ENCODE measurements at places on chromosomes 11 and 22.

DNA sequence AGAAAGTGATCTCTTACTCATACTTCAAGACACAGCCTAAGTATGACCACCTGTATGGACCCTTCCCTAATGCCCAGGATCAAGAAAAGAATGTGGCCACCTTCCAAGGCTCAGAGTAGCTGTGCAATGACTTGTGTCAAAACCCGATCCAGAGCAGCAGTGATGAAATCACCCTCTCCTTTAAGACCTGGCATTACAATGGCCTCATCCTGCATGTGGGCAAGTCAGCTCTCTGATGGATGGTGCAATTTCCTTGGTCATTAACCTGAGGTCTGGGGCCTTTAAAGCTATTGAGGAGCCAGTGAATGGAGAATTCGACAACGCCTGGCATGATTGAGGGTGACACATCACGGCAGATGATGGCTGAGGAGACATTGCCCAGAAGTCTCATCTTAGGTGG, 9.1 kb upstream of the TUBA8 start:
- DNase-seq, result no peak

- DNase-seq, result no peak
These were observed 3.3 kb downstream of the PITPNM1 start for GRCh38 chr11:67501854-67502253.

DNA sequence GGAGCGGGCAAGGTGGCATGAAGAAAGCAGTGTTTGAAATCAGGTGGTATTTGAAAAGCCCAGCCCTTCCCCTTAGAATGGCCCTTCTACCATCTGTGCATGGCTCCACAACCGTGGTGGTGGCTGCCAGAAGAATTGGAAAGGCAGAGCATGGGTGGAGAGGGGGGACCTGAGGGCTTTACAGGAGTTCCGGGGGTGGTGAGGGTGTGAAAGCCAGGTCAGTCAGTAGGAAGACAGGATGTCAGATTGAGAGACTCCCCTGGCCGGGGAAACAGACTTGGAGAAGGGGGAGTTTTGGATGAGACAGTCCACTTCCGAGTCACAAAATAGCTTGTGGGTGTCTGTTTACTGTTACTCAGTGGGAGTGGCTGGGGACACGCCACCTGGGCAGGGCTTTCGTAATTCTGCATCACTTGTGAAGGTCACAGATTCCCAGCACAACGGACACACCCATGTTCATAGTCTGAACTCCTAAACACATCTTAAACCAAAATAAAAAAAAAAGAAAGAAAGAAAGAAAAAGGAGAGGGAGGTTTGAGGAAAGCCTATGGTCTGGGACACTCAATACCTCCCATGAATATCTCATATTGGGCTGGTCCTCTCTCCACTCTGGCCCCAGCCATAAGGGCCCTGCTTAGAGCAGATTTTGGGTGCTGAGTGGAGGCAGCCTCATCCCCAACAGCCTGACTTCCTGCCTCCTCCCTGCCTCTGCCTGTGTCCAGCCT, 24.4 kb upstream of the SMIM35 start:
- DNase-seq, result no peak

DNA sequence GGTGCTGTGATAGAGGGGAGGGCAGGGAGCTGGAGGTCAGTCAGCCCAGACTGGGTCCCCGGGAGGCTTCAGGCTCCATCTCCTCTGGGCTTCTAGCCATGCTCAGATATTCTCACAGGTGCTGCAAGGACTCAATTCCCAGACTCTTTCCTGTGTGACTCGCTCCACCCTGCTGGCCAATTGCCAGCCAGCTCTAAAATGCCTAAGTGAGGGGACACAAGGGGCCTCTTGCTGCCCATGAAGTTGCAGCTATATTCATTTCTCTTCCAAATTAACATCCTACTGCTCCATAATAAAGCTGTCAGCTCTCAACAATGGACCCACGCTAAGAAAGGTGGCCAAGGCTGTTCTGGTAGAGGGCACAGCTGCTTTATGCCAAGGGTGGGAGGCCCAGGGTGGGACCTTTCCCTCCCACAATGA, 101.5 kb downstream of the PLEKHA7 start:
- DNase-seq, result no peak

GRCh38 chr11:66287889-66288670, 863 bp downstream of the YIF1A start:
- DNase-seq, result peak; percentile 51

DNA sequence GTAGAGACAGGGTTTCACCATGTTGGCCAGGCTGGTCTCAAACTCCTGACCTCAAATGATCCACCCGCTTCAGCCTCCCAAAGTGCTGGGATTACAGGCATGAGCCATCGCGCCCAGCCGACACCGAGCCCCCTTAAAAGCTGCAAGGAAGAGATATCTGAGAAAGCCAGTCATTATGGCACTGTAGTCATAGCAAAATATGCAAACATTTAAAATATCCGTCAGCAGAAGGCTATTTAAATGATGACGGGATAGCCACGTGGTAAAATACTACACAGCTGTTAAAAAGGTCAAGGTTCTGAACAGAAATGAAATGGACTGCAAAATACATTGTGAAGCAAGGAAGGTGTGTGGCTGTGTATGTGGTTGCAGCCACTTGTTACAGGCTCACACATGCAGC, 6.4 kb upstream of the CCDC88B start:
- DNase-seq, result no peak

GRCh38 chr11:93166194-93166593, 31.6 kb downstream of the SLC36A4 start:
- no peak for DNase-seq

- DNase-seq, result no peak
These were observed 127.8 kb downstream of the CHST1 start for GRCh38 chr11:45537614-45538013.

GRCh38 chr11:113457784-113458183, 17.4 kb downstream of the DRD2 start:
- no peak for DNase-seq

GRCh38 chr11:59556917-59557348, 45.6 kb downstream of the OR4D9 start:
- no peak for DNase-seq

DNA sequence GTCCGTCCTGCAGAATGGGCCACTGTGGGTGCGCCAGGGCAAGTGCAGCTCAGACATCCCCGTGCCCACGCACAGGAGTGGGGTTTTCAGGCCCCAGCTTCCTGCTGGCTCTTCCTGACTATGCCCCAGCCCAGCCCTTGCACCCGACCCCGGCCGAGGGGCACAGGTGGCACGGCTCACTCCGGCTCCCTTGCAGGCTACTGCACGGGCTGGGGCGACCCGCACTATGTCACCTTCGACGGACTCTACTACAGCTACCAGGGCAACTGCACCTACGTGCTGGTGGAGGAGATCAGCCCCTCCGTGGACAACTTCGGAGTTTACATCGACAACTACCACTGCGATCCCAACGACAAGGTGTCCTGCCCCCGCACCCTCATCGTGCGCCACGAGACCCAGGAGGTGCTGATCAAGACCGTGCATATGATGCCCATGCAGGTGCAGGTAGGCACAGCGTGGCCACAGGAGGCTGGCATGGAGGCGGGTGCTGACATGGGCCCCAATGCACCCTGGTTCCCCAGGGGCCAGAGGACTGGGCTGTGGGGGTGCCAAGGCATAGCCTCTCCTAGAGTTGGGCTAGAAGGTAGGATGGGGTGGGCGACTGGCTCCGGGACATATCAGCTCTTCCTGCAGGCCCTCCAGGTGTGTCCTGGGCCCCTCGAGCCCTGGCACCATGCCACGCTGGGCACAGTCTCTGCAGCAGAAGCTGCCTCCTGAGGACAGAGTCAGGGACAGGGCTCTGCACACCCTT, 27.7 kb downstream of the MUC2 start:
- DNase-seq, result no peak

GRCh38 chr11:125772834-125773505, 5.7 kb downstream of the PATE2 start:
- DNase-seq, result no peak

DNA sequence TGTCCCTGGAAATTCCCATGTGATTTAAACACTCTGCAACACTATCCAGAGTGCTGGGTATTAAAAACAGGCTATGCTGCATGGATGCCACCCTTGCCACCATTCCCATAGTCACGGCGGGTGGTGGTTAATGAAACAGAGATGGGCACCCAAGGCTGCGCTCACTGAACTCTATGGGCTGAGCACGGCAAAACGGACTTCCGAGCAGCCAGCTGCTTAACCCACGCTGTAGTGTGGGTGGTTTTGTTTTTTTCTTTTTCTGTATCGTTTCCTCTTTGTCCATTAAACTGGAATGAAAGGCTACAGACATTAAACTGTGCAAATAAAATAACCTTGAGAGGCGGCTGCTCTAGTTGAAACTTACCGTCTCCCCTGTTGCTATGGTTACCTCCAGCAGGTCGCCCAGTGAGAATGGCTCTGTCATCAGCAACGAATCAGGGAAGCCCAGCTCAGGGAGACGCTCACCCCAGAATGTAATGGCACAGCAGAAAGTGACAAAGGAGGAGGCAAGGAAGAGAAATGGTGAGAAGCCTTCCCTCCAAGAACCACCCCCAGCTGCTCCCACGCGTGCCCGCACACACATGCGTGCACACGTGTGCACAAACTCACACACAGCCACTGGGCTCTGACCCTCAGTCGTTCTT, 102.1 kb downstream of the C11orf91 start:
- DNase-seq, result no peak

- no peak for DNase-seq
These were observed 788.3 kb downstream of the TBC1D22A start for GRCh38 chr22:47550524-47551430.

GRCh38 chr11:132202621-132203020, 832.2 kb downstream of the NTM start:
- DNase-seq, result no peak

- no peak for DNase-seq
These were observed 61.7 kb downstream of the CHRDL2 start for GRCh38 chr11:74669211-74670160.

GRCh38 chr11:128480066-128480465, 107.3 kb downstream of the ETS1 start:
- DNase-seq, result no peak

DNA sequence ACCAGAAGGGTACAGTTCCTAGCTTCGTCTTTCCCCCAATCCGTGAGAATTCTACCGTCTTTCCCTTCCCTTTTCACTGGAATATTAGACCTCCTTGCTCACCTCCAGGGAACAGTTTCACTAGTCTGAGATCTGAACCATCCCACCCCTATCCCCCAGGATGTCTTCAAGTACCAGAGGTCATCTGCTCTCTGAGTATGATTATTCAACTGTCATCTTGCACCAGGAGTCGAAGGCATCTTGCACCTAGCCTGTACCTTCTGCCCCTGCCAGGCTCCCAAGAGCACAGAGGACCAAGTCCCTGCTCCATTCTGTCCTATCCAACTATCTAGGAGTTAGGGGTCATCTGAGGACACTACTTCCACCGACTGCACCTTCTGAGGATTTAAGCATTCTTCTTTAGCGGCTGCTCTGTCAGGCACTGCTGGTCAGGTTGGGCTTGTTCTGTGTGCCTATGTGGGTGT, 804 bp downstream of the ACER3 start:
- DNase-seq, result no peak

- peak; percentile 90 for DNase-seq
These were observed 4.6 kb upstream of the GALR3 start for GRCh38 chr22:37818409-37819104.

GRCh38 chr22:22591348-22592299, 32.6 kb upstream of the PRAME start:
- no peak for DNase-seq

GRCh38 chr22:35350539-35351503, 30.1 kb upstream of the HMOX1 start:
- DNase-seq, result peak; percentile 94

DNA sequence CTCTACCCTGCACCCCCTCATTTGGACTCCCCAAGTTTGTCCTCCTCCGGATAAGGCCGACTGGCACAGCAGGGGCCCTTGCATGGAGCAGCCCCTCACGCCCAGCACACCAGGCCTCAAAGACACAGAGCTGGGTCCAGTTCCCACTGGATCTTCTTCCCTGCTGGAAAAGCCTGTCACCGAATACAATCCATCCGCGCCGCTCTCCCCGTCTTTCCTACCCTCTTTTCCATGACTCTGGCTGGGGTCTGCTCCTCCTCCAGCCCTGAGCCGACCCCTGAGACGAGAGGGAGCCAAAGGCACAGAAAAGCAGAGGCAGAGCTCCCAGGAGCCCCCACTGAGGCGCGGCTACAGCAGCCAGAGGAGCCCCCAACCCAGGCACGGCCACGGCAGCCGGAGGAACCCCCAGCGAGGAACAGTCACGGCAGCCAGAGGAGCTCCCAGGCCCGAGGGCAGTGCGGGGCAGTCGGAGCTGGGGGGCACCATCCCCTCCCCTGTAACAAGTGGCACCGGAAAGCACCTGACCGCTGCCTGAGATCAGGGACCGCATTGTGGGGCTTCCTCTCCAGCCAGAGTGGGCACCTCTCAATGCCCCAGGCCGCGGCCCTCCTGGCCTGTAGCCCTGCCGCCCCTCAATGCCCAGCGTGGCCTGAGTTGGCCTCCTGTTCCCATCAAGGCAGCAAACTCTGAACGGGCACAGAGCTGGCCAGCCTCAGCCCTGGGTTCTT, 12.0 kb downstream of the ALG12 start:
- DNase-seq, result no peak

- DNase-seq, result no peak
These were observed 128.1 kb downstream of the CTTN start for GRCh38 chr11:70526116-70527045.

DNA sequence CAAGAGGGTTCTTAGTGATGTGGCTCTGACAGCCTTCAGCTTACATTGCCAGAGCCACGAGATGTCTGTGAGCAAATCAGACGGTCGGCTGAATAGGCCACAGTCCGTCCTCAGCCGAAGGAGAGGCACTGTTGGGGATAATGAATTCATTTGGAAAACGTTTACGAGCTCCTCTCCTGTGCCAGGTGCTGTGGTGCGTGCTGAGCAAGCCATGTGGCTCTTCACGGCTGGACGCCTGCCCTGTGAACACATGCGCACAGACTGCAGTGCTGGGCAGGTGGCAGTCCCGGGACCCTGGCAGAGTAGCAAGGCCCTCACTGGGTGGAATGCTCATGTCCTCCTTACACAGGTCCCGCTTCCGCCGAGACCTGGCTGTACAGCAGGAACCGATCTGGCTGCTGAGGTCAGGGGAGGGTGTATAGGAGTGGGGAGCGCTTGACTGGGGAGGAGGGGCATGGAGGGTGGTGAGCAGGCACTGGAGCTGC, 6.8 kb downstream of the TBC1D22A start:
- DNase-seq, result no peak

GRCh38 chr11:12291766-12292165, 85.6 kb upstream of the PARVA start:
- peak; percentile 2 for DNase-seq

- no peak for DNase-seq
These were observed 5.0 kb upstream of the LIMK2 start for GRCh38 chr22:31206896-31207687.

GRCh38 chr22:47154621-47155081, 392.2 kb downstream of the TBC1D22A start:
- DNase-seq, result no peak

DNA sequence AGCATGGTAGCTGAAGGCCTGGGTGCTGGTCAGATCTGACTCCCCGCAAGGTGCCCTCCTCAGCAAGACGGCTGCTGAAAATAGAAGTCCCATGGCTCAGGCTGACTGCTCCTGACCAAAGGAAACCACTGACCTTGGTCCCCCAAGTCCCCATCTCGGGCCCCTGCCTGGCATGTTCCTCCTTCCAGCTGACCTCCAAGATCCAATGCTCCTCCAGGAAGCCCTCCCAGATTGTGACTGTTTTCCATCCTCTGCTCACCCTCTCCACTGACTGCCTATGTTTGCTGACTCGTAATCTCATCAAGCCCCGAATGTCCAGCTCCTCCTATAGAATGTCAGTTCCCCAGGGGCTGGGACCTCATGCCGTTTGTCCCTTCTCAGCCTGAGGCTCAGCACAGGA, 30.5 kb downstream of the ALX4 start:
- DNase-seq, result no peak

- DNase-seq, result no peak
These were observed 1328.7 kb downstream of the TBC1D22A start for GRCh38 chr22:48091060-48091650.

- DNase-seq, result no peak
These were observed 21.6 kb upstream of the BBOX1 start for GRCh38 chr11:27018902-27019529.
